ENCODE measurements at places on chromosomes 4 and X.

DNA sequence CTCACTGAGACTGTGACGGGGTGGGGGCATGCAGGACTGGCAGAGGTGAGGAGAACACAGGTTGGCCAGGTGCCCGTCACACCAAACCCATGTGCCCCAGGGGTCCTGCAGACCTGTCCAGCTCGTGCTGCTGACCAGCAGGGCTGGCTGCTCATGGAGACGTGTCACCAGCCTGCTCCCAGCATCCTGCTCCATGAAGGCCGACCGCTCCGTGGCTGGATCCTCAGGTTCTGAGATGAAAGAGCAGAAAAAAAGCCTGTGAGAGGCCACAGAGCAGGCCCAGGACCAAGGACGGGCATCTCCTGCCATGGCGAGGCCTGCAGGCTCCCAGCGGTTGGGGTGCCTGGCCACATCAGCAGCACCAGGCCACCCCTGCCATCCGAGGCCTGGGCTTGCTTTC lies 71.7 kb upstream of the DRD5 start:
- no peak for DNase-seq

DNA sequence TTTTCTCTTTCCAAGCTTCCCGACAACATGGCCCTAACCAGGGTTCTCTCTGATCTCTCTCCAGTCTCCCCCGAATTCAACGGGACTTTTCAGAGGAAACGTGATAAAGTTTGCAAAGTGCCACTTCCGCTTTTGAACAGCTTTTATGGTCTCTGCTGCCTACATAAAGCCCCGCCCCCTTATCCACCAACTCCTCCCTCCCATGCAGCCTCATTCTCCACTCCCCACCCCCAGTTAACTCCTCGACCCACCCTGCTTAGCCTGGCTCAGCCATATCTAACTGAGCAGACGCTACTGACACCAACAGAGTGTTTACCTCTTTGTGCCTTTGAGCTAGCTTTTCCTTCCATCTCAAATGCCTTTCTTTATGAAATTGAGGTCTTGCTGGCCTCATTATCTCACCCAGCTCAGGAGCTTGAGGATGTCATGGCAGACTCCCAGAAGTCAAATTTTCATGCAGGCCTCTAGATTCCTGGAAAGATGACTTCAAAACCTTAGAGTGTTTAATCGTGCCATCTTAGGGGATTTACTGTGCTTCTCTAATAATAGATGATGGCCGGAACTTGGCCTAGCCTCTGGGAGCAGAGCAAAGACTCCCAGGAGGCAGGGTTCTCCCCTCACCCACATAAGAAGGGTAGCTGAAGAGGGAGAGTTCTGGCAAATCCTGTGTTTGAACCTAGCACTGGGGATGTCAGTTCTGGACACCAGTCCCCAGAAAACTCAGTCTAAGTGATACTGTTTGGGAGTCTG lies 606.0 kb downstream of the BCOR start:
- no peak for DNase-seq

GRCh38 chr4:84500386-84501201 lies 1.5 kb upstream of the NKX6-1 start:
- no peak for DNase-seq

GRCh38 chrX:50067435-50068284 lies 133.1 kb downstream of the AKAP4 start:
- peak; percentile 39 for DNase-seq

GRCh38 chrX:45806410-45807121 lies 605.9 kb upstream of the DIPK2B start:
- DNase-seq: peak; percentile 98

- DNase-seq: no peak
These were observed 176.7 kb downstream of the SH3BGRL start for GRCh38 chrX:81378560-81378959.

DNA sequence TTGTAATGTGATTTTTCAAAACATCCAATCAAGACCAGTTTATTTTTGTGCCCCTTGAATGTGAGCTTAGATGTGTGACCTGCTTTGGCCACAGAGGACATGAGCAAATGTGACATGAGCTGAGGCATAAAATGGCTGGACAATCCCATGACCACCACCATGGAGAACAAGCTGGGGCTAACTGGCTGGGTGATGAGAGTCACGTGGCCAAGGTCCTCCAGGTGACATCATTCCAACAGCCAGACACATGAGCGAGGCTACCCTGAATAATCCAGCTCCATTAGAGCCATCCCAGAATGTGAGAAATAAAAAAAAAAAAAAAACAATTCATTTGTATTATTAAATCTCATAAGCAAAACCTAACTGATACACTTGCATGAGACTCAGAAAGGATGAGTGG lies 90.4 kb upstream of the LDB2 start:
- DNase-seq: no peak

GRCh38 chrX:110851780-110852179 lies 56.2 kb upstream of the CHRDL1 start:
- DNase-seq: peak; percentile 2

DNA sequence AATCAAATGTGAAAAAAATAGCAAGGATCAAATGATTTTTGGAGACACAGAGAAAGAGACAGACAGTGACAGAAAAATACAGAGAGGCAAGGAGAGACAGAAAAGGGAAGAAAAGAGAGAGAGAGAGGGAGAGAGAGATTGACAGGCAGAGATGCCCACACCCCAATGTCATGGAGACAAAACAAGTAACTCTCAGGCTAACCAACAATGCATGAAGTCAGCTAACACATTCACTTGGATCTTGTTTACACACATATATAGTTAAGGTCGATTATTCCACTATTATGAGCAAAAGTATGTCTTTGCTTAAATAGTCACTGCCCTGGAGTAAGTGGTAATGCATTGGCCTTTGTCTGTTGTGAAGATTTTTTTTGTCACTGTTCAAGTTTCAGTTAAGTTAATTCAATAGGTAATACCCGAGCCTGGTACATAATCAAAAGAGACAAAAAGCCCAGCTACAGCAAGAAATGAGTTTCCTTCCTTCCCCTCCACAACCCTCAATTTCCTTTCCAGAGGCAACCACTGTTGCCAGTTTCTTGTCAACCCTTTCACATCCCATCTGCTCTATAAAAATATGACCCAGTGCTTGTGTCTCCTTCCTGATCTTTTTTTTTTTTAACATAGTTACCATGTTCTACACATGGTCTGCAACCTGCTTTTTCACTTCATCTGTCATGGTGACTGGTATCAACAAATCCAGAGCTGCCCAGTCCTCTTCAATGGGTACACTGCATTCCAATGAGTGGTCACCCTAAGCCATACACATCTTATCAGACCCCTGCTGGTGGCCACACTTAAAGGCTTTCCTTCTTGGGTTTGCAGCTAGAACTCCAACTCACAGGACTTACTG lies 52.1 kb downstream of the PROM1 start:
- no peak for DNase-seq

DNA sequence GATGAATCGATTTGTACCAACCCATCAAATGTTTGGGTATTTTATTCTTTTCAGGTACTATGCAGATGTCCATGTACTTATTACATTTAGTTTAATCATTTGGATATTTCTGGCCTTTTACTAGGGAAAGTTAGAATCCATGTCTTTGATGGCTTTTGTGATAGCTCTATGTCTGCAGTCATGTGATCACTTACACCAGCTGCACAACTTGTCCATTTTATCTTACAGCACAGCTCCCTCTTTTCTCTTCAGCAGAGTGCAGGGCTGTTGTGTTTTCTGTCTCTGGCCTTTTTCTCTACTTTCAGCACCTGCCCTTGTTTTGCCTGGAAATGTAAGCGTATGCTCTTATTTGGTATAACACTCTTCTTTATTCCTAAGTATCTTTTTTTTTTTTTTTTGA lies 30.6 kb downstream of the WWC2 start:
- DNase-seq: no peak

DNA sequence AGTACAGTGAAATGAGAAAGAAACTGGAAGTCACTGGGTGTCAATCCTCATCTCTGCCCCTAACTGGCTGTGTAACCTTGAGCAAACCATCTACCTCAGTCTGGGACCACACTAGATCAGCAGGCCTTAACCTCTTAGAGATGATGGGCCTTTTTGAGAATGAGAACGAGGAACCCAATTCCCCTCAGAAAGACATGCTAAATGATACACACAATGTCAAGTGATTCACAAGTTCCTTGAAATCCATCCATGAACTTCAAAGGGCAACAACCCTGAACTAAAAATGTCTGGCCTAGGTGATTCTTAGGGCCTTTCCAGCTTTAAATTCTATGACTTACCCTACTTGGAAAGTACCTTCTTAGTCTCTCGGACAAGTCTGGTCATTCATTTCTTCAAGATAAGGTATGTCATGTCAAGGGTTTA lies 47.4 kb downstream of the ACSL4 start:
- DNase-seq: no peak

GRCh38 chr4:1155314-1155713 lies 17.1 kb downstream of the SPON2 start:
- DNase-seq: no peak

DNA sequence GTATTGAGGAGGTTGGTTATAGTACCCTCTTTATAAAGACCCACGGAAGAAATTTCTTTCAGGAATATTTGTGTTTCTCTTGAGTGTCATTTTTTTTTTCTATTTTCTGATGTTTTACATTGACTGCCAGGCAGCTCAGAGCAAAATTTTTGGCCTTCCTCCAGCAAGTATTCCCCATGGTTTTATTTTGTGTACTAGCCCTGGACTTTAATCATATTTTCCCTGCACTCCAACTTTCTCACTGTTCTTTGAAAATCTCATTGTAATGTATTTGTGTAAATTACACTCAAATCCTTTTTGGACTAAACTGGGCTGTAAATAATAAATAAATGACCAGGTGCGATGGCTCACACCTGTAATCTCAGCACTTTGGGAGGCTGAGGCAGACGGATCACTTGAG lies 45.6 kb upstream of the USP46 start:
- DNase-seq: no peak

DNA sequence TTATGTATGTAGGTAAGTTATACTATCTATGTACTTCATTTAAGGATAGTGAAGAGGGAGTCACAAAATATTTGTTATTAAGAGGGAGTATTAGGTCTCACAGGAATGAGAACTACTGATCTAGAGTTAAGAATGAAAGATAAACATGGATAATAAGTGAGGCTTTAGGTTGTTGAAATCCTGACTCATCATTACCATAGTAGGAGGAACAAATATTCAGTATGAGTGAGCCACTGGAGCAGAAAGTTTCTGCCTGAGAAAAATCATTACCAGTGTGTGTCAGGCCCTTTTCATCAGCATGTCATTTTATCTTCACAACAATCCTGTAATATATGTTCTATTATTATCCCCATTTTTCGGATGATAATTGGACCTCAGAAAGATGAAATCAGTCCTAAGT lies 27.2 kb upstream of the IGSF1 start:
- no peak for DNase-seq

DNA sequence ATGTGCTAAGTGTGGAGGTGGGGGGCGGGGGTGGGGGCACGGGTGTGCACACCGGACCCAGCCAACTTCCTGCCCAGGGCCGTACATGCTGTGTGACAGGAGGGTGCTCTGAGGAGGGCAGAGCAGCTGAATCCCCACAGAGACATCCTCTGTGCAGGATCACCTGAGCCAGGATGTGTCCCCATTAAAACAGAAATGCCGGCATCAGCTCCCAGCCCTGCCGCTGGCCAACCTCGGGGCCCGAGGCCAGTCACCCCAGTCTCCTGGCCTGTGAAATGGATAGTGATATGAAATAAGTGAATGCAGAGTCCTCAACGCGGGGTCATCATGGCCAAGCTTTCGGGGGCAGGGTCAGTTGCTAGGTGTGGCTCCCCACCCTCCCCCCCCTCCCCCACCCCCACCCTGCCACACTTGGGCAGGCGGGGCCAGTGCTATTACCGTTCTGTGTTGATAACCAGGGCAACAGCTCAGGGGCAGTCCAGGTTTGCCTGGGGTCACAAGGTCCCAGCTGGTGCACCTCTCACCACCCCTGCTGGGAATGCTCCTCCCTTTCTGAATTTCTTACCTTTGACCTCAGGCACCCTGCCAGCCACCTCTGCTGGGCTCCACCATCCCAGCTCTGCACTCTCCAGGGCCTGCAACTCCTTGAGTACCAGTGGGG lies 227.2 kb upstream of the PSAPL1 start:
- DNase-seq: no peak

- DNase-seq: no peak
These were observed 161.7 kb upstream of the RPL34 start for GRCh38 chr4:108458681-108459080.

DNA sequence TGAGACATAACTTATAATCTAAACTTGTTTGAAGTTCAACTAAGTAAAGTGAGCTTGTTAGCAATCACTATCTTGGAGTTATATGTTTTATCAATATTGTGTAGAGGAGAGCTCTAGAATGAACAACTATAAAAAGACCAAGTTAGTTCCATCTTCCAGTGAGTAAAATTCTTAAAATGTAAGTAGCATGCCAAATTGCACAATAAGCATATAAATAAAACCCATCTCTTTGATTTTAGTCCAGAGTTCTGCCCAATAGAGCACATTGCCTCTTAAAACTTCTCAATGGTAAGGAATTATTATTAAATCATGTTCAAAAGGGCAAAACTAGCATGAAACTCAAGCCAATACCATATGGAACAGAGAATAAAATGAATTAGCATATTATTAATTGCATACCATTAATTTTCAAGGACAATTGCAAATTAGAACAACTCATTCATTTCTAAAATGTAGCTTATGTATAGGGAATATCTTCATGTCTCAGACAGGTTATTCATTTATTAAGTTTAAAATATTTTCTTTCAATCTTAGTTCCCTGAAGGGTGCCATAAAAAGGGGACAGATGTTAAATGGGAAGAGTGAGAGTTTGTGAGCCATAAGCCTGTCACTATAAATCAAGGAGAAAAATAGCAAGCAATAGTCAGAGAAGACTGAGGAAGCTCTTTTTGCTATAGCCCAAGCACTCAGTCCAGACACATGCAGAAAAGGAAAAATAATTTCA lies 507.6 kb downstream of the CENPC start:
- DNase-seq: no peak

GRCh38 chr4:68463796-68464195 lies 16.5 kb downstream of the TMPRSS11E start:
- DNase-seq: peak; percentile 69

DNA sequence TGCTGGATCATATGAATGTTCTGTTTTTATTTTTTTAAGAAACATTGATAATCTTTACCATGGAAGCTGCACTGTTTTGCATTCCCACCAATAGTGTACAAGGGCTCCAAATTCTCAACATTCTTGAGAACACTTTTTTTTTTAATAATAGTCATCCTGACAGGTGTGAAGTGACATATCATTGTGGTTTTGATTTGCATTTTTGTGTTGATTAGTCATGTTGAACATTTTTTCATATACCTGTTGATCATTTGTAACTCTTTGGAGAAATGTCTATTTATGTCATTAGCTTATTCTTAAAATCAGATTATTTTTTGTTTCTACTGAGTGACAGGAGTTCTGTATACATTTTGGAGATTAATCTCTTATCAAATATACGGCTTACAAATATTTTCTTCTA lies 408.5 kb downstream of the GLUD2 start:
- DNase-seq: no peak

DNA sequence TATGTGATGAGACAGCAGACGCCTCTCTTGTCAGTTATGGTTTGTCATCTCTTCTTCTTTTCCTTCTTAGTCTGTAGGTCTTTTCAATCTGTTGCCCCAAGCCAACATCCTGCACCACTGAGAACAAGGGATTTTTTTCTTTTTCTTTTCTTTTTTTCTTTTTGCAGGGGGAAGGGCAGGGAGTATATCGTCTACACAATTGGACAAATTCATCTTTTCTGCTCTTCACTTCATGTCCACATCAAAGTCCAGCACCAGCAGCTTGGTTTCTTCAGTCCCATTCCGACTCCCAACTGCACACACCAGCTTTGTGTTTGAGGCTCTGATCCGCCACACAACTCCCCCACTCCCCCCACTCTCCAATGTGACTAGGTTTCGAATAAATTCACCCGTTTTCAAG lies 213.2 kb downstream of the FBXW7 start:
- no peak for DNase-seq
